ENCODE measurements at places on chromosomes 13 and 19. TPM values are rescaled to one million over a fixed set of nuclear protein-coding genes. Genes with fewer than 3 reads are reported as not detected.

- no peak for DNase-seq
Observed at GRCh38 chr19:45664575-45664974, 3.4 kb upstream of the GIPR start.

CBARP gene
- total RNA-seq = 0.86 TPM

GRCh38 chr13:29457299-29457698, 138.2 kb downstream of the SLC7A1 start:
- DNase-seq = peak; percentile 58

DNA sequence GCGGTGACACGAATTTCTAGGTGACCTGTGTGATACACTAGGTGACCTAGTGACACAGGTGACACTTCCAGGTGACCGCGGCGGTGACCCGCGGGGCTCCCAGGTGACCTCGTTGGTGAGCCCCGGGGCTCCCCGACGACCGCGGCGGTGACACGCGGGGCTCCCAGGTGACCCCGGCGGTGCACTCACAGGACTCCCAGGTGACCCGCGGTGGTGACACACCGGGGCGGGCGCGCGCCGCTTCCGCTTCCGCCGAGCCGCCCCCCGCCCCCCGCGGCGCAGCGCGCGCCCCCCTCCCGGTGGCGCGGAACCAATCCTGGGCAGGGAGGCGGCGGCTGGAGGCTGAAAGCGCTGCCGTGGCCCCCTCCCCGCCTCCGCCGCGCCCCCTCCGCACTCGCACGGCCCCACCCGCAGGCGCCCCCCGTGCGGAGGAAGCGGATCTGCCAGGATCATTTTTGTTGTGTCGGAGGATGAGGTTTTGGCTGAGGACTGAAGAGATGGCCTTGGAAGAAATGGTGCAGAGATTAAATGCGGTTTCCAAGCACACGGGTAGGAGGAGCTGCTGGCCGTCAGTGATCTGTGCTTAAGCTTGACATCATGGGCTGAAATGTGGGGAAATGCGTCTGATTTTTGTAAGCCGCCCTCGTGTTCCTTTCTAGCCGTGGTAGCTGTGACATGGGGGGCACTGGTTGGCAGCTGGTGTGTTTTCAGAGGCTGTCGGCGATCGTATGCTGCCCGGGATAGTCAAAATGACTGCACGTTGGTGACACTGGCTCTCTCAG, at the start of gene MCF2L:
Gene MCF2L (plus strand): TSS at position 305 of the 782 bp plus-strand sequence. CDS start 166 bp downstream, at position 471.
- DNase-seq = peak; percentile 32

GRCh38 chr19:13034636-13035035, 39.4 kb downstream of the NFIX start:
- DNase-seq = no peak

DNA sequence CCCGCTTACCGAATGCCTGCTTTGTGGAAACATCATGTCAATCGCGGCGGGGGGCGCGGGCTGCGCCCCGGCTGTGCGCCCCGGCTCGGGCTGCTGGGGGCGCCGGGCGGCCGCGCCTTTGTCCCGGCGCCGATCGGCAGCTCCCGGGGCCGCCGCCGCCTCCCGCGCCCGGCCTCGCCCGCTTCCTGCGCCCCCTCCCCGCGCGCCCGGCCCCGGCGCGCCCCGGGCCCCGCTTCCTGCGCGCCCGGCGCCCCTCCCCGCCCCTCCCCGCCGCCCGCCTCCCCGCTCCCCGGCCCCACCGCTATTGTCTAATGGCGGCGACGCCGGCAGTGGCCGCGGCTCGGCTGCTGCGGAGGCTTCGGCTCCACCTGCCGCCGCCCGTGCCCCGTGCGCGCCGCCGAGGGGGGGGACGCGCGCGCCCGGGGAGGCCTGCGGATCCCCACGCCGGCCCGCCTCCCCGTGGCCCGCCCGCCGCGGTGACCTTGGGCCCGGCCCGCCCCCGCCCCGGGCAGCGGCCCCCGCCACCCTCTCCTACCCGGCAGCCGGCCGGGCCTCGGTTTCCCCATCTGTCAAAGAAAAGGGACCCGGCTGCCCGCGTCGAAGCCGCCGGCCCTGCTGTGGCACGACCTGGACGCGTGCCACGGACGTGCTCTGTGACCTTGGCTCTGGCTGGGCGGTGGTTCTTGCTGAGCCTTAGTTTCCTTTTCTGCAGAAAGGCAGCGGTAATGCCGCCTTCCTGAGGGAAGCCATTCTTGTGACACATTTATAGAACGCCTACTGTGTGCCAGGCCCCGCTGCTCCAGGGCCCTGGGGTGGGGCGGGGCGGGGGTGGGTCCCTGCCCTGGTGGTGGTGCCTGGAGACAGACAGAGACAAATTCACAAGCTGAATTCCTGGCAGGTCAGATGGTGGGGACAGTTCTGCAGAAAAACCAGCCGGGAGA, at the start of gene TLE5:
Gene TLE5 (minus strand): TSS at position 331 of the 941 bp plus-strand sequence. CDS start 295 bp downstream, at position 36.
- DNase-seq = peak; percentile 67

GRCh38 chr19:50465986-50466705, 10.2 kb upstream of the EMC10 start:
- no peak for DNase-seq

DNA sequence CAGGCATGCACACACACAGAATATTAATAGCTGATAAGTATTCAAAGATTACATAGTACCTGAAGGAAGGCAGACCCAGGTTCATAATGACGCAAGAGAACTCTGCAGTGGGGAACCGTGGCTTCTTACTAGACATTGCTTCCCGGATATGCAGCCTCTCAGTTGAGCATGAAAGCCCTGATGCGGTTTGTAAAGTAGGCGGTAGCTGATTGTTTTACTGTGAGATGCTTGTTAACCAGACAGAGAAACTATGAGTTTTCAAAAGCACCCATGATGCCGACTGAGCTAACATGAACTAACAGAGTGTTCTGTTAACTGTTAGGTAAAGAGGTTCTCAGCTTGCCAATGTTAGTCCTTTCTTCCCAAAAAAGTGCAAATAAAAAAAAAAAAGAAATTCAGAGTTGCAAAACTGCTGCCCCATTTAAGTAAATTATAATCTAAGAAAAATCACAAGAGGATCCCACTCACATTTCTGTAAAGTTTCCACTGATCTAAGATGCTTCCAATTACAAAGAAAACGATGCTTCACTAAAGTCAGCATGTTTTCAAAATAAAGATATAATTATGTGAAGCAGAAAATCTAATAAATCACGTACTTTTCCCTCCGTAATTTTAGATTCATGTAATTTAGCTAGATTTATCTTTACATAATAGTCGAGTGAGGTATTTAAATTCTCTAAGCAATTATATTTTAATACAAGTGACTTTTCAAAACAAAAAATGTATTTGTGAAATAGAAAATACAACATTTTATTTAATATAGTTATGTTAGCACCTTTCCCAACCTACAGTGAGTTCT, 2.2 kb downstream of the FLT1 start:
- peak; percentile 42 for DNase-seq

- DNase-seq = no peak
Observed at GRCh38 chr19:38196245-38196837, 27.7 kb downstream of the DPF1 start.

DMRTC2 gene
- total RNA-seq = not detected

DNA sequence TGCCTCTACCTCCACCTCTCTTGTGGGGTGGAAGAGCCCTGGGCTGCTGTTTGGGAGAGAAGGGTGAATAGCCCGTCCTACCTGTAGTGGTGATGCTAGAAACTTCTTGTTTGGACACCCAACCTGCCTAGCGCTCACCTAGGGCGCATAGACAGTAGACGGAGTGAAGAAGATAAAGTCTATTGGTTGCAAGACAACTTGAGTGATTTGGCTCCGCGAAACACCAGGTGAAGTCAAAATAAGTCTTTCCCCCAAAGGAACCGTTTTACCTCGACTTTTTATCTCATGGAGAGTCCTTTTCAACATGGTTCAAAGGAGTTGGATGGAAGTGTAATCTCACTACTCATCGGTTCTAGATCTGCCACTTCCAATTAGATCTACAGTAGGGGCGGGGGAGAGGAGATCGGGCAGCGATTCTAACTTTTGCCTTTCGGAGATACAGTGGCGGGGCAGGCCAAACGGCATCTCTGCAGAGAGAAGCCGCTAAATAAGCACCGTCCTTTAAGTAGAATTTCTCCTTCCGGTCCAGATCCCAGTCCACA, 694 bp upstream of the ZIC5 start:
- no peak for DNase-seq

MIR17HG gene
- 4.5 TPM for total RNA-seq
